ENCODE measurements at places on chromosomes 11 and 22.

DNA sequence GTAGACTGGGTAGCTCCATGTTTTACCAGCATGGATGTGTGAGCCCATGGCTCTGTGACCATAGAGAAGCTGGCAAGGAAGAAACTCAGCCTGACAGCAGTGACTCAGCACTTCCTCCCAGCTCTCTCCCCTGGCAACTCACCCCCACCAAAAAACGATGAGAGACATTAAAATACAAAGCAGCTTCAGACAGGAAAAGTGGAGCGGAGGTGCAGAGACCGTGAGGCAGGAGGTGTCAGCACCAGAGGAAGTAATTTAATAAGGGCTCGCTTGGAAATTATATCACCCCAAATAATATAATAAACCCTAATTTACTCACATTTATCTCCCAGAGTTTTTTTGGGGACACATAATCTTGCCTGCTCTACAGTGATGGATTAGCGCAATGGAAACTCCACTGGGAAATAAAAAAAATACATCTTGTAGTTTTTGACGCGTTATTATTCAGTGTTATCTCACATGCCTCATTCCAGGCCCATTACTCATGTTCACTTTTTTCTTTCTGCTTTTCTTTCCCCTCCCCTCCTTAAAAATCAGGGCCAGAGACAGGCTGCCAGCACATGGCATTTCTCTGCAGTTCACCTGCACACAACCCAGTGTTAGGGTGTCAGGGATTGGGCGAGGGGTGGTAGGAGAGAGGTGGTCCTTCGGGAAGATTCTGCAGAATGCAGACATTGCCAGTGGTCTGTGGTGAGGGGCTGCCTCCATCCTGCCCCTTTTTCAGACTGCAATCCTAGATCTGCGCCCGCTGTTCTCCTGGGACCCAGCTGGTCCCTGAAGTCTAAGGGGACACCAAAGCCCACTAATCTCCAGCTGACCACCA is 170.8 kb downstream of the BUD13 start:
- DNase-seq = no peak

DNA sequence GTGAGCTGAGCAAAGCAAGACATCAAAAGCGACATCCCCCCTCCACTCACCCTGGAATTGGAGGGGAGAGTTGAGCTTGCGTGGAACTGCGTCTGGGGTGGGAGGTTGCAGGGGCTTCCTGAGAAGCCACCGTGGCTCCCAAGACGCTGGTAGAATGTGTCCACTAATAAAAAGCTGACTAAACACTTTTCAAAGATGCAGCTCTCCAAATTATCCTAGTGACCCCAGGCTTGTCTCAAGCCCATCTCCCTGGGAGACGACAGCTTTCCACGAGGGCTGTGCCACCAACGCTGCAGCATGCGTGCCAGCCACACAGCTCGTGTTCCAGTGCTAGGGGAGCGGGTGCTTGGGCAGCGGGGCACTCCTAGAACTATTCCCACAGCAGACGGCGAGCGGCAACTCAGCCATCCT is 6.3 kb upstream of the GAL start:
- no peak for DNase-seq

GRCh38 chr11:125429174-125429707 is 66.8 kb downstream of the FEZ1 start:
- peak; percentile 13 for DNase-seq

DNA sequence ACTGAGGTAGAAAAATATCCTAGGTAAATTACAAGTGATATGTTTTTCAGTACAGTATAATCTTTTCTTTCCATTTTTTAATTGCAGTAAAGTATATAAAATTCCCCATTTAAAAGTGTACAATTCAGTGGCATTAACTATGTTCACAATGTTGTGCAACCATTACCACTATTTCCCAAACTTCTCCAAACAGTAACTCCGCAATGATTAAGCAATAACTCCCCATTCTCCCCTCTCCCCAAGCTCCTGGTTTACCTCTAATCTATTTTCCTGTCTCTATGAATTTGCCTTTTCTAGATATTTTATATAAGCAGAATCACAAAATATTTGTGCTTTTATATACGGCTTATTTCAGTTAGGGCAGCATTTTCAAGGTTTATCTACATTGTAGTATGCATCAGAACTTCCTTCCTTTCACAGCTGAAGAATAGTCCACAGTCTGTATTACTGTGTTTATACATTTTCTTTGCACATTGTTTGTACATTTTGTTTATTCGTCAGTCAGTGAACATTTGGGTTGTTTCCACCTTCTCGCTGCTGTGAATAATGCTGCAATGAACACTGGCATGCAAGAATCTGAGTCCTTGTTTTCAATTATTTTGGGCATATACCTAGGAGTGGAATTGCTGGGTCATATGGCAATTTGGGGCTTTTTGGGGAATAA is 110.7 kb downstream of the RPL27A start:
- DNase-seq = no peak

- DNase-seq = no peak
Observed at GRCh38 chr11:64122411-64123410, 43.2 kb downstream of the MACROD1 start.

- no peak for DNase-seq
Observed at GRCh38 chr11:134951305-134951700, 539.3 kb upstream of the B3GAT1 start.

- no peak for DNase-seq
Observed at GRCh38 chr11:103700622-103701021, 335.8 kb upstream of the DDI1 start.

DNA sequence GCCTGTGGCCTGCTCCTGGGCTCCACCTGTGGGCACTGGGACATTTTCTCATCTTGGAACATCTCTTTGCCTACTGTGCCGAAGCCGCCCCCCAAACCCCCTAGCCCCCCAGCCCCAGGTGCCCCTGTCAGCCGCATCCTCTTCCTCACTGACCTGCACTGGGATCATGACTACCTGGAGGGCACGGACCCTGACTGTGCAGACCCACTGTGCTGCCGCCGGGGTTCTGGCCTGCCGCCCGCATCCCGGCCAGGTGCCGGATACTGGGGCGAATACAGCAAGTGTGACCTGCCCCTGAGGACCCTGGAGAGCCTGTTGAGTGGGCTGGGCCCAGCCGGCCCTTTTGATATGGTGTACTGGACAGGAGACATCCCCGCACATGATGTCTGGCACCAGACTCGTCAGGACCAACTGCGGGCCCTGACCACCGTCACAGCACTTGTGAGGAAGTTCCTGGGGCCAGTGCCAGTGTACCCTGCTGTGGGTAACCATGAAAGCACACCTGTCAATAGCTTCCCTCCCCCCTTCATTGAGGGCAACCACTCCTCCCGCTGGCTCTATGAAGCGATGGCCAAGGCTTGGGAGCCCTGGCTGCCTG is 1.4 kb downstream of the SMPD1 start:
- DNase-seq = no peak

DNA sequence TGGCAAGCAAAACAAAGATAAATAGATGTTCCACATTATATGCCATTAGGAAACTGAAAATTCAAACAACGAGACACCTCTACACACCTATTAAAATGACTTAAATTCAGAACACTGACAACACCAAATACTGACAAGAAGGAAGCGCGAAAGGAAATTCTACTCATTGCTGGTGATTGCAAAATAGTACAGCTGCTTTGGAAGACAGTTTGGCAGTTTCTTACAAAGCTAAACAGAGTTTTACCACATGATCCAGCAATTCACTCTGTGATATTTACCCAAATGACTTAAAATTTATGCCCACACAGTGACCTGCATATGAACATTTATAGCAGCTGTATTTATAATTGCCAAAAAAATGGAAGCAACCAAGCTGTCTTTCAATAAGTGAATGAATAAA is 232.6 kb downstream of the CASP12 start:
- no peak for DNase-seq

- DNase-seq = no peak
Observed at GRCh38 chr11:110243791-110244190, 52.6 kb downstream of the RDX start.

- DNase-seq = no peak
Observed at GRCh38 chr11:35584321-35584720, 33.9 kb upstream of the FJX1 start.

DNA sequence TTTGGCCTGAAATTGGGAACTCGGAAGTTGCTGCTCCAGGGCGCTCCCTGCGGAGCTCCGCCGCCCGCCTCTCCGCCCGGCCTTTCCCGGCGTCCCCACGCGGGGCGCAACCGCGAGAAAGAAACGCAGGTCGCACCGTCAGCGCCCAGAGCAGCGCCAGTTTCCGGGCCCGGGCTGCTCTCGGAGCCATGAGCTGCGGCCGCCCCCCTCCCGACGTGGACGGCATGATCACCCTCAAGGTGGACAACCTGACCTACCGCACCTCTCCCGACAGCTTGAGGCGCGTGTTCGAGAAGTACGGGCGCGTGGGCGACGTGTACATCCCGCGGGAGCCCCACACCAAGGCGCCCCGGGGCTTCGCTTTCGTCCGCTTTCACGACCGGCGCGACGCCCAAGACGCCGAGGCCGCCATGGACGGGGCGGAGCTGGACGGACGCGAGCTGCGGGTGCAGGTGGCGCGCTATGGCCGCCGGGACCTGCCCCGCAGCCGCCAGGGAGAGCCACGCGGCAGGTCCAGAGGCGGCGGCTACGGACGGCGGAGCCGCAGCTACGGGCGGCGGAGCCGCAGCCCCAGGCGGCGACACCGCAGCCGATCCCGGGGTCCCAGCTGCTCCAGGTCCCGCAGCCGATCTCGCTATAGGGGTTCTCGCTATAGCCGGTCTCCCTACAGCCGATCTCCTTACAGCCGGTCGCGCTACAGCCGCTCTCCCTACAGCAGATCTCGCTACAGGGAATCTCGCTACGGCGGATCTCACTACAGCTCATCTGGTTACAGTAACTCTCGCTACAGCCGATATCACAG is 521 bp downstream of the SRSF8 start:
- peak; percentile 61 for DNase-seq

GRCh38 chr11:16193897-16194381 is 162.4 kb downstream of the SOX6 start:
- no peak for DNase-seq

DNA sequence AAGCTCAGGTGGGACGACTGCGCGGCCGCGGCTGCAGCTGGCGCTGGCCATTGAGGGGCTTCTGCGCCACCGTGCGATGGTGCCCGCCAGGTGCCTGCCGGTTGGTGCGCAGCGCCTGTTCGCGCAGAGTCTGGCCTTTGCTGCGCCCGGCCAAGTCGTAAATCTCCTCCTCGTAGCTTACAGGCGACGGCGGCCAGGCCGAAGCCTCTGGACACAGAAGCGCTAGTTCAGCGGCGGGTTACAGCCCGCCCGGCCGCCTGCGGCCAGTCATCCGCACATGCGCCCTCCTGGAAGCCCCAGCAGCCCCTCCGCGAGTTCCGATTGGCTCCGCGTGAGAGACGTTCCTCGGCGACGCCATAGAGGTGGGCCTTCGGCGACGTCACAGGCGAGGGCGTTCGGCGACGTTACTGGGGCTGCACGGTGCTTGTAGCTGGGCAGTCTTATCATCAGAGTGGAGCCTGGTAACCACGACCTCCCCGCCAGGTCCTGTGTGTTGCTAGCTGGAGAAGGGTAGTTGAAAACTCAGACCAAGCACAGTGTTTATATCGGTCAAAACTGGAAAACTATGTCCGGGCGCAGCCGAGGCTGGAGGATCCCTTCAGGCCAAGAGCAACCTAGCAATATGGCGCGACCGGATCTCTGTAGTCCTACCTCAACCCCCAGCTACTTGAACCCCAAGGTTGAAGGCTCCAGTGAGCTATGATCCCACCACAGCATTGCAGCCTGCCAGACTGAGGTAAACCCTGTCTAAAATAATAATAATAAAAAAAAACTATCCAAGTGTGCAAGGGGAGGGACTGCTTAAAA is 265.7 kb downstream of the OR4C45 start:
- DNase-seq = no peak

- no peak for DNase-seq
Observed at GRCh38 chr11:95042906-95043305, 6.3 kb upstream of the KDM4F start.

GRCh38 chr22:25849522-25849921 is 107.5 kb downstream of the MYO18B start:
- DNase-seq = no peak

- DNase-seq = no peak
Observed at GRCh38 chr11:68031144-68031464, 623 bp downstream of the NDUFS8 start.

GRCh38 chr11:134425816-134426536 is 13.9 kb upstream of the B3GAT1 start:
- no peak for DNase-seq

DNA sequence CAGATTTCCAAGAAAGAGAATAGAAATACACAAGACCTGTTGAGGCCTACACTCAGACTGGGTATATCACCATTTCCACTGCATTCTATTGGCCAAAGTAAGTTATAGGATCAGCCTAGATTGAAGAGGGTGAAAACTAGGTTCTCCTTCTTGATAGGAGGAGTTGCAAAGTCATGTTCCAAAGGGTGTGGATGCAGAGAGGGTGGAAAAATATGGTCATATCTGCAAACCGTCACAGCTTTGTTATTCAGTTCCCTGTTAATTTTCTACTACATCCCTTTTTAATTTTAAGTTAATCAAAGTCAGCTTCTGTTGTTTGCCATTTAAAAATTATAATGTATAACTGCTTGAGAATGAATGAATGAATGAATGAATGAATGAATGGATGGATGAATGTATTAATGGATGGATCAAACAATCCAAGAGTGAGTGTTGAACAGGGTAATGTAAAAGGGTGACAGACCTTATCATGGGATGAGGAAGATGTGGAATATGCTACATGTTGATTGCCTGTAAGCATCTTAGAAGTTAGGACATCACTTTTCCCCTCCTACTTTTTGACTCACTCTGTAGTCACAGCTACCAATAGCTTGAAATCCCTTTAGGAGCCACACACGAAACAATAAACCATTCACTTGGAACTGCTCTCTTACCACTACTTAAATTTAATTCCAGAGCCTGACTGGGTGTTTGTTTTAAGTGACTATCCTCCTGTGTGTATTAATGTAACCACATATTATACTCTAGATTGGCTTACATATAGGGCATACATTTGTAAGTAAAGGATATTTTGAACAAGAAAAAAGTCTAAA is 121.5 kb downstream of the CCDC34 start:
- no peak for DNase-seq

- no peak for DNase-seq
Observed at GRCh38 chr22:28462041-28462440, 217.6 kb downstream of the TTC28 start.

DNA sequence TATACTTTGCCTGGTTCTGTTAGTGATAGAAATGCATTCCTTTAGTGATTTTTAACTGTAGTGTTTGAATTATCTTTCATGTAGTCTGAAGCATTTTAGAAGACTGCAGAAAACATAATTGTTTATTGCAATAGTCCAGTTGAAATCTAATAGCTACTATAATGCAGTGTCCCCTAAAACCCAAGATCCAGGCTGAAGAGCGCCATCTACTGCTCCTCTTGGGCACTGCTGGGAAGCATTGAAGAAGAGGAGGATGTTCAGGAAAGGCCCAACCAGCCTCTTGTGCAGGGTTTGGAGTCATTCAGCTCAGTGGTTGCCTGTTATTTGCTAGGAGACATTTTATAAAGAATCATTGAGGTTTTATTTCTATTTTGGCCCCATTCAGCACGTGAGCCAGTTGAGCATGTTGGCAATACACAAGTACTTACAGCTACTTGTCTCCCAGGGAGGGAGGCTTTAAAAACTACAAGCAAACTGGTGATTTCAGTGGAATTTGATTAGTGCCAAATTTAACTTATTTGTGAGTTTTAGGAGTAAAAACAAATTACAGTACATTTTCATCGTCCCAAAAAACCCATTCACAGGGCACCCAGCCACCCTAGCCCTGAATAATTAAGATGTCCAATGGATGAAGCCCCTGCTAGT is 74.9 kb upstream of the HORMAD2 start:
- DNase-seq = peak; percentile 44

GRCh38 chr11:43976863-43977262 is 34.4 kb downstream of the C11orf96 start:
- no peak for DNase-seq
